Activated naive CD4-positive, alpha-beta T cell treated with anti-CD3 and anti-CD28 coated beads, Interleukin-2, amount 50 U/mL, for 16 hours (primary cell): ENCODE measurements at places on chromosomes 13 and 19.

GRCh38 chr13:32415019-32415418 lies 12.9 kb downstream of the N4BP2L1 start:
- DNase-seq: no peak

DNA sequence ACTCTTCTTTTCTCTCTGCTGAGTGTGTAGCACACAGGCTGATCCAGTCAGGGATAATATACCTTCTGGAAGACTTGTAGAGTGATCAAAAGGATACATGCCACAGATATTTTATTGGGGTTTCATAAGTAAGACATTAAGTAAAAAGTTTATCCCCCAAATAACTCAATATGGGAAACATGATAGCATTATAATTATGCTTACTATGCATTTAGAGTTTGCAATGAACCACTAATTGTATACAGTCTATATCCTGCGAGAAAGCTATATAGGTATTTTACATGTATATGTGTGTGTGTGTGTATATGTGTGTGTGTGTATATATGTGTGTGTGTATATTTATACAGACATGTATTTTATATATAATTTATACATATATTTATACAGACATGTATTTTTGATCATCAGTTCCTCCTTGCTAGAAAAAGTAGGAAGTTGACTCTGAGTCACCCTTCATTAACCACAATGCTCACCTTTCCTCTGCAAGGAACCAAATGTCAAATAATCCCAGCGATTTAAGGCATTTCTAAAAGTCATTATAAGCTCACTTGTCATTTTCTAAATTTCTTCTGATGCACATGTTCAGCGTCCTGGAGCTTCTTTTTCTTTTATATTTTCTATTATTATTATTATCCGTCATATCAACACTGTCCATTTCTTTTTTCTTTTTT lies 312.5 kb upstream of the OBI1 start:
- no peak for DNase-seq

DNA sequence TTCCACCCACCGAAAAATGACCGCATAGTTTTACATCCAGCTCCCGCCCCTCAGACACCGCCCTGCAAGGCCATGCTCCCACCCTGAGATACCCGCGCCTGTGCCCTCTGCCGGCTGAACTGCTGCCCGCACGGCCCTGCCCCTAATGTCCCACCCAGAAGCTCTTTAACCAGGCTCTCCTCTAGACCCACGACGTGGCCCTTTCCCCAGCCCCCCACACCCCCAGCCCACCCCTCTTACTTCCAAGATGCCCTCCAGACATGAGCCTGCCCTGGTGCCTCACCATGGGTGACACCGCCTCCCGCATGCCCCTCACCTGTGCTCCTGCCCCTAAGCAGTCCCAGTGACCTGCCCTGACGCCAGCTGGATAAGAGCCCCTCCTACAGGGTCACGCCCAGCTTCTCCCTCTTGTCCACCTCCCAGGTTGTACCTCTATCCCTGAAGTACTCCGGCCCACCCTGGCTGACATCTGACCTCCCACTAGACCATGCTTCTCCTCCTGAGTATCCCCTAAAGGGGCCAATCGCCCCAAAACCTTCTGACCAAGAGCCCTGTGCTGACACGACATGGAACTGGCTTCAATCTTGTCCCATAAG lies 51.2 kb downstream of the COLGALT1 start:
- no peak for DNase-seq

DNA sequence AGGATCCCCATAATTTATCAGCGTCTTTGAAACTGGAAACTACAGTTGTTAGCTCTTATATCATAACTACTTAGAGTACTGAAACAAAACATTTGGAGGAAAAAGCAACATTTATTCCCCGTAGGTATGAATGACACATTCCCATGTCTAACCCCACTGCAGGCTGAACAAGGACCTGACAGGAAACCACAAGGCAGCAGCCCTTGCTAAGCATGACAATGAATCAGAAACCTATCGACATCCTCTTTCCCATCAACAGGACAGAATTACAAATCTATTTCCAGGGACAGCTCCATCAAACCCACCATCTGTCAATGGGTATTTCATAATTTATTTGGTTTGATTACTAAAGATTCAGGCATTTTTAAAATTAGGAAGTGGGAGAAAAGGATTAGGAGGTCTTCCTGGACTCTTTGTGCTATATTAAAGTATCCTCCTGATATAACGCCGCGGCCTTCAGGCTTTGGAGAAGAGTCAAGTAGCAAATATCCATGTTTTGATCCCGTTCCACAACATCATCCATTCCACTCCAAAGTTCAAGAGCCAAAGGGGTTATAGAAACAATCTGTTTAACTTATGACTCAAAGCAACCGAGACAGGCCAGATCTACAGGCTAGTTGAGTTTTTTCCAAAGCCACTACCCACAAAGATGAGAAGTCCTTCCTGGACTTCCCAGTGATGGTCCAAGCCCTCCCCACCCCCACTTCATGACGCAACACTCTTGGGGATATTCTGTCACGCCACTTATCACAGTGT lies 51.1 kb downstream of the FAM216B start:
- no peak for DNase-seq

GRCh38 chr13:64054321-64054720 lies 2638.7 kb upstream of the PCDH20 start:
- DNase-seq: no peak

- DNase-seq: no peak
These were observed 115.8 kb downstream of the CCNA1 start for GRCh38 chr13:36548129-36548528.

GRCh38 chr13:33251131-33251661 lies 34.4 kb downstream of the STARD13 start:
- no peak for DNase-seq

DNA sequence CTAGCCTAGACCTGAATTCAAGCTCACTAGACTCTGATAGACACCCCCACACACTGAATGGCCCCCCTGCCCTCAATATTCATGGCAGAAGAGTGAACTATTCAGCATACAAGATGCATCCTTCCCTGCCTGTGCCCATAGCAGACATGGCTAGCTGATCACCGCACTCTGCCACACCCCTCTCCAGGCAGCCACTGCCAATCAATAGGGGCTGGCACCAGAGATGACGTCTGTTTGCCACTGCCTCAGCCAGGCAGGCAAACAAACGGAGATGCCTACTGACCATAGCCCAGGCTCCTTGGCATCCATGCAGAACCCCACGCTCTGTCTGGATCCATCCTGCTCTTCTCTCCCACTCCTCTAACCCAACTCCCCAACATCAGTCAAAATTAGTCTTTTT lies 13.8 kb upstream of the NPAS1 start:
- no peak for DNase-seq

DNA sequence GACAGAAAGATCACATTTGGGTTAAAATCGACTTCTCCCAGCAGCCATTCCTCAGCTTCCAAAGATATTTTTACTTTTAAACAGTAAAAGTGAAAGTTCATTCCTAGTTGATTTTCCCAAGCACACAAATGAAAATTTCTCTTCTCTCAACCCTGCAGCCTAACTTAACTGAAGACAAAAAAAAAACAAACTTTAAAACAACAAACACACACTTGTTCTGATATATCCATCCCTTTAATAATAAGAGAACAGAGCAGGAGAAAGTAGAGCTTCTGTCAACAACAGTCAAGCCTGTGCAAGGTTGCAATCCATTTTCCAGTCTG lies 72.9 kb downstream of the STK24 start:
- DNase-seq: no peak

DNA sequence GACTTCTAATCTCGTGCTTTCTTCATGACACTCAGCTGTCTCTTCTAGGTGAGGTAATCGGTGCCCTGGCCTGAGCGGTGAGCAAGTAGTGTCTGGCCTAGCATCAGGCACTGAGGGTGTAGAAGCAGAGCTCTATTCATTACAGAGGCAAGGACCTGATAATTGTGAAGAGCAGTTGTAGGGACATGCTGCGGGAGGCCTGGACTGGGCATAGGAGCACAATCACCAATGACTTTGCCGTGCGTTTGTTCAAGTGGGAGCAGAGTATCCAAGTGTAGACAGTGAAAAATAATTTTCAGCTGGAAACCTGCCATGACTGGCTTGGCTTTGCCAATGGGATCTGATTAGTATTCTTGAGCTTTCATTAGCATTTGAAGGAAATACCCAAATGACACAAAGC lies 32.1 kb upstream of the DCLK1 start:
- DNase-seq: no peak

DNA sequence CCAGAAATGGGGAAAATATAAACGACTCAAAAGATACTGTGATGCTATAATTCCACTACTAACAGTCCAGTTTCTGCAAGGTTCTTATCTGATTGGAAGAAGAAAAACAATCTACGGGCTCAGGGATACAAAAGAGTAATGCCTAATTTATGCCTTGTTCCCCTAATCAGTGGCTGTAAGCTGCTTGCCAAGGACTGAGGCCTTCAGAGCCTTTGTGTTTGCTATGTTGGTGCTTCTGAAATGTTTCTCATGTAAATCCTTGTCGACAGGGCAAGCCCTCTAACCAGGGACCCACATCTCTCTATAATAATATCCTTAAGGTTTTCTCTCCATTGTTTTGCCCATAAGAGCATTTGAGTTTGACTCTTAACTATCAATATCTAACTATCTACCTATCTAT lies 89.7 kb upstream of the CLDN10 start:
- no peak for DNase-seq

GRCh38 chr13:24290280-24290932 lies 19.0 kb upstream of the C1QTNF9 start:
- DNase-seq: no peak

GRCh38 chr19:15419413-15420025 lies 731 bp upstream of the AKAP8L start:
- no peak for DNase-seq

- DNase-seq: no peak
These were observed 192.1 kb upstream of the TSC22D1 start for GRCh38 chr13:44768239-44768638.

DNA sequence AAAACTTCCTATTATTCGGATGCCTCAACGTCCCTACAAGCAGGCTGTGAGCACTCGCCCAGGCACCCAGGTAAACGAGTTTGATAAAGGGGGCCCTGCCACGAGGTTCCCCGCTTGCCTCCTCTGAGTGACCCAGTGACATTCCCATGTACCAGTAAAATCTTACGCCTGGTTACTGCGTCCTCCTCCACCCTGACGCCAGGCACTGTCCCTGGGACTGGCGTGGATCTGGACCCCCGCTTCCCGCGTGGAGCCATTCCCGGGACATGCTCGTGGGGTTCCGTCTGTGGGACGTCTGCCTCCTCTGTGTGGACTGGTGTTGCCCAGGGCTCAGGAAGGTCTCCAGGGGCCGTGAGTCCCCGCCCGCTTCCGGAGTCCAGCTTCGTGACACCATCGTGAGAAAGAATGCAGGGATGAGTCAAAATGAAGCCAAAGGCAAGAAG lies 407 bp upstream of the ZNF550 start:
- no peak for DNase-seq

DNA sequence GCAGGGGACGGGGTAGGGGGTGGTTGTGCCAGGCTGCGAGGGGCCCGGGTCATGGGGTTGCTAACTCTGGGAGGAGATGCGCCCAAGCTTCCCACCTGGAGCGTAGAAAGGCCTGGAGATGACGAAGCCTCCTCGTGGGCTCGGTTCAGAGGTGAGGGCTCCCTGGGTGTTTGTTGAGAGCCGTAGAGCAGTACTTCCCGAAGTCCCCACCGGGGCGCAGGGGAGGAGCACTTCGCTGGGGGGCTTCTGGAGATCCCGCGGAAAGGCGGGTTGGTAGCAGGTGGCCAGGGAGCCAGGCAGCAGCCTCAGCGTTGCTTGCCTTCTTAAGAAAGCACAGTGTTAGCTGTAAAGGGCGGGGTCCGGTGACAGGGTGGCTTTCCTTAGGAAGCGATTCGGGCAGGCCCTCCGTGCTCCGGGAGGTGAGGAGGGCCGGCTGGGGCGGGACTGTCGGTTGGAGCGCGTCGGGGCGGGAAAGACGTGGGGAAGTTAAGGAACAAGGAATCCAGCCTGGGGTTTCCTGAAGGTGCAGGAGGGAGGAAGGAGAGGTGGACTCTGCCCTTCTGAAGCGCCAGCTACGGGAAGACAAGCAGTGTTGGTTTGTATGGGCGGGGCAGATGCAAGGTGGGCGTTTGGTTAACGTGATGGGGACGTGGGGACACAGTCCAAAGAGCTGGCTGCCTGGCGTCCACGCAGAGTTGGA lies 3.3 kb downstream of the VSTM2B start:
- no peak for DNase-seq

DNA sequence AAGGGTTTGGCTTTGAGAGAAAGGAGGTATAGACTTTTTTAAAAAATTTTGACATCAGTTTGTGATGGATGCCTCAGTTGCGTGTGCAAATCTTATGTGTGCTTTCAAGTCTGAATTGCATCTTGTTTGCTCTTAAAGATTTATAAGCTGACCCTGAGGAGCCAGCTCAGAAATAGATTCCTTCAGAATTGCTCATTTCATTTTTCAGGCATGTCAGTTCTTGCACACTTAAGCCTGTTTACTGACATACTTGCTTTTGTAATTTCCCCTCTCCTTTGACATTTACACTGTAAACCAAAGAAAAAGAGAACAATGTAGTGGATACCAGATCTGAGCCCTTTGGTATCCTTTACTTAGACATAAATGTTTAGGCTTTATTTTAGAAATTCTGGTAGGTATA lies 87.6 kb downstream of the RNF17 start:
- no peak for DNase-seq

DNA sequence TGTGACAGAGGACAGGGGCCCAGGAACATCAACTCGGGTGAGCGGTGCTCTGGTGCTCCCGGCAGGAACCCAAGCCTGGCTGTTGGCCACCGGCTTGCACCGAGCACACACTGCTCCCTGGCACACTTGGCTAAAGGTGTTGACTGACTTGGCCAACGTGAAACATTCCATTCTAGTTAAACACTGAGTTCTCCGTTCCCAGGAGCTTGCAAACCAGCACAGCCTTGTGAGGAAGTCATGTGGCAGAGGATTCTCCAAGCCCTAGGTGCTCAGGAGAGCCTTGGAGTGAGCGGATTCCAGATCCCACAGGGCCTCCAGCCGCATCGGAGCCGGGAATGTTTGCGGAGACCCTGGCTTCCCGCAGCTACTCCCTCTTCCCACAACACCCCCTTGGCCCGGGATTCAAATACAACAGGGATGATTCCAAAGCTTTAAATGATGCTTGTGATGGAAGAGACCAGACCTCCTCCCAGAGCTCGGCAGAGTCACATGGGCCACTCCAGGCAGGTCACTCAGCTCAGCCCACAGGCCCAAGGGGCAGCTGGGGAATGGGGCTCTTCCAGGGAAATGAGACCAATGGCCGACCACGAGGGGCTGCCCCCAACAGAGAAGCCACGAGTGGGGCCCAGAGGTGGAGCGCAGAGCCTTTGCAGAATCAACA lies 2.9 kb downstream of the C13orf46 start:
- DNase-seq: no peak

DNA sequence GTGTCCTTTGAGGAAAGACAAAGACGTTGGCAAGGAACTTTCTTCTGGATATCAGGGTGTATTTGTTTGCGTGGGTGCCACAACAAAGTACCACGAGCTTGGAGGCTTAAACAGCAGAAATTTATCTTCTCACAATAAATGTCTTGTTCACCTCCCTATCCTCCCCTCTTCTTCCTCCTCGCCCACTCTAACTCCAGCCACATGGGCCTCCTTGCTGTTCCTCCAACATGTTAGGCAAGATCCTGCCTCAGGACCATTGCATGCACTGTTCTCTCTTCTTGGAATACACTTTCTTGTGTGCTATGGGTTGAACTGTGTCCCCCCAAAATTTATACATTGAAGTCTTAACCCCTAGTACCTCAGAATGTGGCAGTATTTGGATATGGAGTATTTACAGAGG lies 45.7 kb downstream of the VAV1 start:
- DNase-seq: no peak
